Breast epithelium (tissue), 4 donors: ENCODE measurements at places on chromosomes 1 and 21. TPM values are rescaled to one million over a fixed set of nuclear protein-coding genes. Genes with fewer than 3 reads are reported as not detected.

The CHIA gene
- total RNA-seq = not detected

The MARCKSL1 gene
- total RNA-seq = 47.9 TPM

The IL19 gene
- total RNA-seq = not detected

The THEMIS2 gene
- total RNA-seq = 52.0 TPM

The BSDC1 gene
- total RNA-seq = 95.1 TPM

The SPRR2G gene
- total RNA-seq = not detected

The DCLRE1B gene
- total RNA-seq = 6.2 TPM

The AKNAD1 gene
- 2.3 TPM for total RNA-seq

The LIPI gene
- not detected for total RNA-seq

The IGSF9 gene
- total RNA-seq = 8.0 TPM

The SERINC2 gene
- total RNA-seq = 50.6 TPM

The PLA2G2A gene
- total RNA-seq = 71.4 TPM

The KRTAP7-1 gene
- total RNA-seq = not detected

The TCEA3 gene
- 8.5 TPM for total RNA-seq

The VASH2 gene
- total RNA-seq = 2.9 TPM
